ENCODE measurements at places on chromosomes 11 and 22.

DNA sequence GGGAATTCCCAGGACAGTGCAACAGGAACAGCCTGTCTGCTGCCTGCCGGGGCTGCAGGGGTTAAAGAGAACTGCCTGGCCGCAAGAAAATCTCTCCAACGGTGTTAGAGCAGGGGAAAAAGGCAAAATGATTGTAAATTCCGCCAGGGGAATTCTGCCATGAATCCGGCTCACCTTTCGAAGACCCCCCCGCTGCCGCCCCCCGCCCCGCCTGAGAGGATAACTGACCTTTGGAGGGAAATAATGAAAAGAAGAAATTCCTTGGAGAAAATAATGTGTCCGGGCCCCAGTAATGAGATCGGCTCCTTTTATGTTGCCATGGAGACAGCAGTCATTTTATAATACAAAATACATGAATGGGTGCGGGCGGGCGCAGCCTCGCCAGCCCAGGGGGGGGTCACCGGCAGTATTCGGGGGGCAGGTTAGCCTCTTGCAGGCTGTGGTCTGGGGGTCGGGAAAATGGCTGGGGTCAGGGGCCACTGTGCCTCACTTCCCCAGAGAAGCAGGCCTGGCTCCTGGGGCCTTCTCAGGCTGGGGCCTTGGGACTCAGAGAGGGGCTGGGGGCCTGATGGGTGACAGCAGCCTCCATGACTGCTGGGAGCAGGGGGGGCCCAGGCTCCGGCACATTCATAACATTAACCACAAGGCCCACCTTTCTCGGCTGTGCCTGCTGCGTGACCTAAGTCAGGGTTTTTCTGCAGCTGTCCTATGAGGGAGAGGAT is 228.1 kb downstream of the MN1 start:
- H3K36me3 ChIP-seq = no peaks in the 10 kb centered on the region
- no peak overlapping the region for H3K27ac ChIP-seq
- no peaks in the 10 kb centered on the region for H3K4me1 ChIP-seq
- peaks cover 19% of the 10 kb centered on the region for H3K27me3 ChIP-seq
- H3K4me3 ChIP-seq = no peak overlapping the region

GRCh38 chr11:34149786-34150185 is 44.4 kb downstream of the NAT10 start:
- no peaks in the 10 kb centered on the region for H3K27me3 ChIP-seq
- peaks cover 54% of the 10 kb centered on the region for H3K36me3 ChIP-seq
- no peak overlapping the region for H3K27ac ChIP-seq
- no peak for DNase-seq
- H3K4me3 ChIP-seq = no peak overlapping the region

DNA sequence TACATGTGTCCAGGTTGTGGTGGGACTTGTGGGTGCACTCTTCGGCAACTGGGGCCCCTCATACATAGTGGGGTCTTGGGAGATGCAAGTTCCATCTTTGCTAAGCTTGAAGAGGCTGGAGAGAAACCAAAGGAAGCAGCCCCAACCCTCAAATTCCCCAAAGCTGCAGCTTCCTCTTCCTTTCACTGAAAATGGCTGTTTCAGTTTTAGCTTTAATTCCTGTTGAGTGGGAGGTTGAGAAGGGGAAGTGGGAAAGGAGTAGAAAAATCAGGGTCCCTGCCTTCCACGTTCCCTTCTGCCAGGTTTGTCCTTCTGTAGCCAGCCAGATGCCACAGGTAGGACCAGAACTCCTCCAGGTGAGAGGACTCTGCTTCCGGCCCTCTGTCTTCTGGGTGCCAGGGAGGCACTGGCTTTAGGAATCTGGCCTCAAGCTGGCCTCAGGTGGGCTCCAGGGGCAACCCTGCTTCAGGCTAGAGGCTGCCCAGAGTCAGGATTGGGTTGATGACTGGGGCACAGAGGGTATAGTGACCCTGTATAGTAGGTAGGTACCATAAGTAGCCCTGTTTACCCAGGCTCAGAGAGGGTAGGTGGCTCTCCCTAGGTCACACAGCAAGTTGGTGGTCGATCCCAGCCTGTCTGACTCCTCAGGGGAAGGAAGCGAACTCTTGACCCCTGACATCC is 16.2 kb downstream of the P2RY6 start:
- peak overlapping the region; percentile 23 for H3K4me3 ChIP-seq
- H3K36me3 ChIP-seq = no peaks in the 10 kb centered on the region
- H3K4me1 ChIP-seq = peaks cover 36% of the 10 kb centered on the region
- peak; percentile 43 for DNase-seq

- H3K4me3 ChIP-seq = no peak overlapping the region
- H3K27me3 ChIP-seq = peaks cover 24% of the 10 kb centered on the region
- no peaks in the 10 kb centered on the region for H3K36me3 ChIP-seq
- H3K4me1 ChIP-seq = no peaks in the 10 kb centered on the region
- no peak for DNase-seq
These were observed 51.1 kb upstream of the JAM3 start for GRCh38 chr11:134017511-134018430.

DNA sequence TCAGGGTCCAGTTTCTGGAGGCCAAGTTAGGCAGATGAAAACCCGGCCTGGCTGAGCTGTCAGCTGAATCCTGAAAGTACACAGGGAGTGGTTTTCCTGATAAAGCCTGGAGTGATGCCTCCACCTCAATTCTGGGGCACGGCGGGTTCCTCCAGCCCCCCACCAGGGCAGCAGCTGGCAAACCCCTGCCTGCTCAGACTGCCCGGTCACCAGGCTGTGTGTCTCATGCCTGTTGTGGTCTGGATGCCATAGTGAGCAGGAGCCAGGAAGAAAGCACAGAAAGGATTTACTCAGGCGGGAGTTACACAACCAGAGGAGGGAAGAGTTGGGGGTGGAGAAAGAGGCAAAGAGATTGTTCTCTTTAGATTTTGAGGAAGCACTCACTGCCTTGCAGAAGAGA is 119.9 kb upstream of the RASSF10 start:
- H3K4me1 ChIP-seq = no peaks in the 10 kb centered on the region
- peaks cover 6% of the 10 kb centered on the region for H3K27me3 ChIP-seq
- no peak for DNase-seq
- H3K27ac ChIP-seq = no peak overlapping the region
- no peak overlapping the region for H3K4me3 ChIP-seq

DNA sequence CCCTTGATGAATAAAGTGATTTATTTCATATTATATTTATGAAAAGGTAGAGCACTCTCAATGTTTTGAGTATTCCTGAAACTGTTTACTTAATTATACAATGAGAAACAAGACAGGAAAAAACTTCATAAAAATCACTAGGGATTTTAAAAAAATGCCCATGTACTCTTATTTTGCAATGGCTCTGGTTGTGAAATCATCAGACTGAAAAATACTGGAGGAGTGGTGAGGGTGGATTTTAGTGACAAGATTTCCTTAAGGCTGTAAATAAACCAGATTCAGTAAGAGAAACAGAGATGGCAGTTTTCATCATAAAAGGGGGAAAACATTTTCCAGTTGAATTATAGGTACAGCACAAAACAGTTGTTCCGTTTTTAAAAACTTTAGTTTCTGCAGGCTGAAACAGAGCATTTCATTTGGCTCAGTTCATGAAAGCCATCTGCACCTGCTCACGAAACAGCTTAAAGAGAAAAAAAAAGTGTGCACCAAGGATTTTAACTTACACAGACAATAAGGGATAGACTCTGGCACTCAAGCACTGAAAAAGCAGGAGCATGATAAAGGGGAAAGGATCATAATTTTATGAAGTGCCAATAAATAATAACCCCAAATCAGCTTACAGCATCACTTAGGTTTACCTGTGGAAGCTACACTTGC is 100.7 kb downstream of the MAML2 start:
- H3K36me3 ChIP-seq = no peaks in the 10 kb centered on the region
- no peak overlapping the region for H3K27ac ChIP-seq
- no peaks in the 10 kb centered on the region for H3K27me3 ChIP-seq
- H3K4me1 ChIP-seq = peaks cover 49% of the 10 kb centered on the region

DNA sequence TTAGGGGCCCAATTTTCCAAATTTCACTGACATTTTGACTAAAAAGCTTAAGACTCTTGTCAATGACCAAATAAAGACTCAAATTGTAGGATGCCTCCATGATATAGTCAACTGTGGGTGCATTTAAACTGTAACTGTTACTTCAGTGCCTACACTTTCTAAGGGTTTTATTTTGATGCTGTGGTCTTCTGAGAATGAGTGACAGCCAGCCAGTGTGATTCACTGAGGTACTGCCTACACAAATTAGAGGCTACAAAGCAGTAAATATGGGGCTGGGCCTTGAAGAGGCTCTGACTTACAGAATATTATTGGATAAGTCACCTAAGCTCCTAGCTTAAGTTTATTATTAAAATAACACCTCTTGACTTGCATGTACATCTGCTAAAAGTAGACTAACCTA is 210.6 kb downstream of the SWAP70 start:
- peaks cover 8% of the 10 kb centered on the region for H3K36me3 ChIP-seq
- no peaks in the 10 kb centered on the region for H3K27me3 ChIP-seq
- DNase-seq = no peak
- no peaks in the 10 kb centered on the region for H3K4me1 ChIP-seq

DNA sequence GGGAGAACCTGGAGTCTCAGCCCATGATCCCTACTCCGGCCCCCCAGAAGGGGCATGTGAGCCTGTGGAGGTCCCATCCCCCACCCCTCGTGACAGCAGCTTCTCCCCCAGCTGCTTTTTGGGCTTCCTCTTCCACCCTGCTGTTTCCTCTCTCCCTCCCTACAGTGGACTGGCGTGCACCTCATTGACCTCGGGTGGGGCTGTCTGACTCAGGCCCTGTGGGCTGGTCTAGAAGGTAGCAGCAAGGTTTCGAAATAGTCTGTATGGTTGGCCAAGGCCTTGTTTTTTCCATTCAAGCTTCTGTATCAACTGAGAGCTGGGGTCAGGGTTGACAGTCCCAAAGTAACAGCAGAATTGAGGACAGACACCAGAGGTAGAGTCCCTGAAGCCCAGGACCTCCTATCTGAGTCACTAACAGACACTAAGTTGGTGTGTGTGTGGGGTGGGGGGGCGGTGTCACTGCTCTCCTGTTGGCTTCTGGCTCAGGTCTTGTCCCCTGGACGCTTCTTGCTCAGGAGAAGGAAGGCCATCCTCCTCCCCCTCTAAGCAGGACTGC is 7.7 kb downstream of the SLC37A2 start:
- peak overlapping the region; percentile 95 for H3K27ac ChIP-seq
- H3K4me3 ChIP-seq = peak overlapping the region; percentile 1
- peaks cover 54% of the 10 kb centered on the region for H3K4me1 ChIP-seq
- DNase-seq = peak; percentile 66
- H3K27me3 ChIP-seq = no peaks in the 10 kb centered on the region
- H3K36me3 ChIP-seq = peaks cover 10% of the 10 kb centered on the region

DNA sequence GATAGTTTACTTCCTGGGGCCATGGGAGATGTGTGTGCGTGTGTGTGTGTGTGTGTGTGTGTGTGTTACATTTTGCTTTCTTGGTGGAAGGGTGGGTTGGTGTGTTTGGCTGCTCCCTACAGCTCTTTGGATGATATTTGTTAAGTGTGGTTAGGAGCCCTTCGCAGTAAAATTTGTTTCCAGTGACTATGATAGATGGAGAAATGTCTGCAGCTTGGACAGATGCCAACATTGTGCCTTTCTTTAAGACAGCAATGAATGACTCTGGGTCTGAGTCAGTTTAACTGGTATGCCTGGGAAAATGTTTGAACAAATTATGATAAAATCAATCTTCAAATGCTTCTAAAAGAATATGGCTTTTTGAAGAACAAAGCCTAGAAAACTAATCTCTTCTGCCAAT is 102.7 kb upstream of the TRPC6 start:
- H3K4me3 ChIP-seq = no peak overlapping the region
- no peaks in the 10 kb centered on the region for H3K4me1 ChIP-seq
- H3K36me3 ChIP-seq = no peaks in the 10 kb centered on the region
- DNase-seq = no peak

- H3K27me3 ChIP-seq = no peaks in the 10 kb centered on the region
- no peak overlapping the region for H3K27ac ChIP-seq
- DNase-seq = no peak
These were observed 6.1 kb downstream of the MRPL11 start for GRCh38 chr11:66432597-66432996.

DNA sequence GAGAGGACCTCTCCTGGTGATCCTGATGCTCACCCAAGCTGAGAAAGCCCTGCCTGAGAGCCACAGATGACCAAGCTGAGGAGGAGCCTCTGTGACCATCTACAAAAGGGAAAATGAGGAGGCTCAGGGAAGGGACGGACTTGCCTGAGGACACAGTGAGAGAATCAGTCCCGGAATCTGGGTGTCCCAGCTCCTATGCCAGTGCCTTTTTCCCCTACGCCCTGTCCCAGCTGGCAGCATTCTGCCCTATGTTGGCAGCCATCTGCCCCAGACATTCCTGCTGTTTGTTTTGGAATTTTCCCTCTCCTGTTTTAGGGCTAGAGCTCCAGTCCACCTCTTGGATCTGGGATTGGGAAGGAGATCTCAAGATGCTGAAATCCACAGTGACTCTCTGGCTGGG is 54.6 kb downstream of the C11orf58 start:
- H3K27ac ChIP-seq = no peak overlapping the region
- no peak overlapping the region for H3K4me3 ChIP-seq
- no peak for DNase-seq
- peaks cover 6% of the 10 kb centered on the region for H3K4me1 ChIP-seq
- H3K27me3 ChIP-seq = no peaks in the 10 kb centered on the region

- no peak for DNase-seq
- H3K36me3 ChIP-seq = no peaks in the 10 kb centered on the region
- no peak overlapping the region for H3K27ac ChIP-seq
These were observed 5.3 kb upstream of the MRGPRG start for GRCh38 chr11:3223932-3224381.

GRCh38 chr11:78397398-78397797 is 20.2 kb downstream of the GAB2 start:
- peak; percentile 18 for DNase-seq
- no peak overlapping the region for H3K4me3 ChIP-seq
- peaks cover 45% of the 10 kb centered on the region for H3K4me1 ChIP-seq
- no peak overlapping the region for H3K27ac ChIP-seq
- H3K27me3 ChIP-seq = no peaks in the 10 kb centered on the region
- no peaks in the 10 kb centered on the region for H3K36me3 ChIP-seq

All from stimulated activated naive B cell treated with anti-CD40 and anti-IgM and Interleukin-4, amounts not matched to agents 10 μg/mL and 1 μg/mL and 100 μg/mL, for 72 hours (primary cell).